ENCODE measurements at places on chromosomes 16 and 17.

GRCh38 chr16:10583269-10583668 lies 2.9 kb upstream of the EMP2 start:
- no peak for DNase-seq

- no peak for DNase-seq
Measured at GRCh38 chr17:75288770-75289114, 491 bp downstream of the SLC25A19 start.

- DNase-seq, result no peak
Measured at GRCh38 chr17:38677819-38678218, 3.1 kb upstream of the EPOP start.

- DNase-seq, result no peak
Measured at GRCh38 chr17:14803826-14804225, 461.3 kb downstream of the PMP22 start.

GRCh38 chr17:3529817-3530741 lies 27.5 kb downstream of the TRPV3 start:
- DNase-seq, result no peak

- no peak for DNase-seq
Measured at GRCh38 chr16:16009401-16009800, 60.0 kb downstream of the ABCC1 start.

DNA sequence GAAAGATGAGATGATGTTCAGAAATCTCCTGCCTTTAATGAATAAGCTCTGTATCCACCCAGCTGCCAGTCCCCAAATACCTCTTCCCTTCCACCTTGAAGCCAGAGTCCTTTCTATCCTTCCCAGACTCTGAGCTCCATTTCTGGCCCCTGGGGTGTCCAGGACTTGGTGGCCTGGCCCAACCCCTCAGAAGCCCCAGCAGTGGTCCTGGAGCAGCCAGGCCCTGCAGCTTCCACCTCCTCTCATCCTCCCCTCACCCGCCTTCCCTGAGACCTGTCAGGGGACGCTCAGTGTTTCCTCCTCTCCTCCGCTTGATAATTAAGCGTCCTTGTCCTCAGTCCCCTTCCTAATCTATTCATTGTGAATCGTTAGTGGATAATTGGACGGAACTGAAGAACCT lies 95.2 kb upstream of the CCL1 start:
- DNase-seq, result no peak

- no peak for DNase-seq
Measured at GRCh38 chr16:17452922-17453321, 17.8 kb downstream of the XYLT1 start.

DNA sequence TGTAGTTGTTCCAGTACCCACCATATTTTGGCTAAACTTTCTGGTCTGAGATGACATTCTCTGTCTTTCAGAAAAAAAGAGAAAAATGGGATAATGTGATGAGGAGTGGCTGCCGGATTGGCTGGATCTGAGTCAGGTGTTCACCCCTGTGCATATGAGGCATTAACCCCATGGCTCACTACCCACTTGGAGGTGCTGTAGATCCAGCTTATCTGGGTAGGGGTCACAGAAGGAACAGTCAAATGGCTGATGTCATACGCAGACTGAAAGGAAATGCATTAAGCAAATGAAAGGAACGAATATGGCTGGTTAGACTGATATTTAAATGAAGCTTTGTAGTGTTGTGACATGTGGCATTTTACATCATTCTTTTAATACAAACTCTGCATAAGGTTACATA lies 17.3 kb downstream of the MAP2K6 start:
- DNase-seq, result no peak

- no peak for DNase-seq
Measured at GRCh38 chr16:19589106-19589505, 33.6 kb downstream of the VPS35L start.

DNA sequence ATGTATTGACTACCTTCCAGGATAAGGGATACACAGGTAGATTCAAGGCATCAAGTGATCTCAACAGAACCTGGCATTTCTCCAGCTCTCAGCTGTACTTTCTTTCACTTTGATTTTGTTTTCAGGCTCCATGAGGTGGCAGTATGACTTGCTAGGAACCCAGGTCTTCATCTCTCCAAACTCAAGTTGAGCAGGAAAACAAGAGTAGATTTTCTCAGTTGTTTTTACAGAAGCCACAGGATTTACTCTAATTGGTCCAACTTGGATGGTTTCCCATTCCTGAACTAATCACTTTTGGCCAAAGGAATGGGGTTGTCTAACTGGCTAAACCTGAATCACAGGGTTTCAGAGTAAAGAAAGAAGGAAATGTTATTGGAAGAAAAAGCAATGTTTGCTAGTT lies 146.6 kb downstream of the TRIM37 start:
- DNase-seq, result no peak

GRCh38 chr17:6532441-6532885 lies 23.9 kb downstream of the PITPNM3 start:
- no peak for DNase-seq

- DNase-seq, result no peak
Measured at GRCh38 chr17:30975042-30975820, 4.4 kb downstream of the RNF135 start.

- no peak for DNase-seq
Measured at GRCh38 chr17:51957786-51958185, 200.7 kb downstream of the CA10 start.

- DNase-seq, result no peak
Measured at GRCh38 chr17:31494259-31495021, 103.0 kb downstream of the RAB11FIP4 start.

- no peak for DNase-seq
Measured at GRCh38 chr17:34375426-34375997, 12.5 kb upstream of the CCL1 start.

- DNase-seq, result no peak
Measured at GRCh38 chr17:49061524-49061943, 64.3 kb downstream of the IGF2BP1 start.

- DNase-seq, result no peak
Measured at GRCh38 chr16:50708373-50709060, 15.1 kb downstream of the NOD2 start.

- no peak for DNase-seq
Measured at GRCh38 chr16:12170103-12171040, 193.8 kb downstream of the SNX29 start.

GRCh38 chr16:30499284-30499683 lies 26.7 kb downstream of the ITGAL start:
- DNase-seq, result no peak

- no peak for DNase-seq
Measured at GRCh38 chr17:28749516-28750177, 5.8 kb downstream of the TRAF4 start.

- no peak for DNase-seq
Measured at GRCh38 chr16:1107141-1107540, 11.1 kb upstream of the C1QTNF8 start.

- no peak for DNase-seq
Measured at GRCh38 chr16:27224271-27224737, 21.0 kb downstream of the KDM8 start.

- DNase-seq, result no peak
Measured at GRCh38 chr17:22570144-22570845, 878.0 kb downstream of the KCNJ18 start.

GRCh38 chr16:26727848-26728247 lies 338.9 kb upstream of the C16orf82 start:
- DNase-seq, result no peak

DNA sequence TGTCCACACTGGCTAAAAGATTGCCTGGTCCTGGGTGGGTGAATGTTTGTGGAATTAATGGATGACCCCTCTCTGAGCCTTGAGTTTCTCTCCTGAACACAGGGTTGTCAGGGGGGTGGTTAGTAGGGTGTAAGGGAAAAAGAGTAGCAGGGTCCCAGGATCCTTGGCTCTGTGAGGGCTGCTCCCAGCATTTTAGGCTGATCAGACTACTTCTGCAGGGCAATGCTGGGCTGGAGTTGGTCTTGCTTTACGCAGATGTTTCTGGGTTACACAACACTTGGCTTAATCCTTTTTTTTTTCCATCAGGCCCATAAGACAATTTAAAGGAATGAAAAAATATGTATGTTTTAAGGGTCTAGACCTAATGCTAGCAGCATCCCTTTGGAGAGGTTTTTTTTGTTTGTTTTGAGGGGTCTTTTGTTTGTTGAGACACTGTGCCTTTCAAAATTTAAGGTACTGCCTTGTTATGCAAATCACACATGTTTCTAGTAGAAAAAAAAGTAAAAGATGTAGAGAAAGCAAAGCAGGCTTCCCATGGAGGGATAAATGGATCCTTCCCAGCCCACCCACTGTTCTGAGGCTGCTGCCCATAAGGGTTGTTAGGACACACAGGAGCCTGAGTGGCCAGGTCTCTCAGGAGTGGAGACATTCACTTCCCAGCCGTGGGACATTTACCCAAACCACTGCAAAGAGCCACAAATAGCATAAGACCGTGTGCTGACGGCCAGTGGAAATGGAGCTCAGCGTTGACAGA lies 225.6 kb upstream of the HSBP1 start:
- no peak for DNase-seq

DNA sequence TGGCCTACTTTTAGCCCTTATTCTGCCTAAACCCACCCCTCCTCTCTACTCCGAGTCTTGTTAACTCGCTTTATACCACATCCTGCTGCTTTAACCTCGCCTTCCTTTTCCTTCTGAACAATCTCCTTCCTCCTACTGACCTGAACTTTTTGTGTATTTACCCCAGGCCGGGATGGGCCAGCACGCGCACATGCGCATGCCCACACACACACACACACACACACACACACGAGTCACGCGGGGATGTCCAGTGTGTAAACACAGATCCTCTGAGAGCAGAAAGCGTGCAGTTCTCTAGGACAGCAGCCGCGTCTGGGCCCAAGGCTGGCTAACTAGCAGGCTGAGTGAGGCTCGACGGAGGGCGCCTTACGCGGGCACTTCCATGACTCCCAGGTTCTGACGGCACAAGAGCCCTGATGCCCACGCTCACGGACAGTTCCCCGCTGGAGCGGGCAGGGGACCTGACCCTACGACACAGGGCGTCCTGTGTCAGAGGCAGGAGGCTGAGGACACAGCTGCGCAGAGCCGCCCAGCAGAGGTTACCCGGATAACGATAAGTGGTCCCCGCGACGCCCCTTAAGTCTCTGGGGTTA lies 610 bp downstream of the PIK3R5 start:
- no peak for DNase-seq

GRCh38 chr16:31108794-31109558 lies 790 bp downstream of the BCKDK start:
- DNase-seq, result no peak

DNA sequence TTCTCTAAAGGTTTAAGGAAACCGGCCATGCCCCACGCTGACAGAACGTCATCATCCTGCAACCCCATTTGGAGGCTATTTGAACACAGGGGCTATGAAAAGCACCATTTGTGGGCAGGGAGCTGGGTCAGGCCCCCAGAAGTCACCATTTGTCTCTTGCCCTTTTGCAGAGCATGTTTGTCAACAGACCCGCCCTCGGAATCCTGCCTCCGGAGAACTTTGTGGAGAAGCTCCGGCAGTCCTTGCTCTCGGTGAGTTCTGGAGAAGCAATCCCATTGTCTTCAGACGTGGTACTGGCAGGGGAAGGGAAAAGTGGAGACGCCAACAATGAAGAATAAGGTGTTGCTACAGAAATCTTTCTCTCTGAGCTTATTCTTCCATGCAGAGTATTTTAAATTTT lies 33.5 kb downstream of the TMEM186 start:
- no peak for DNase-seq

DNA sequence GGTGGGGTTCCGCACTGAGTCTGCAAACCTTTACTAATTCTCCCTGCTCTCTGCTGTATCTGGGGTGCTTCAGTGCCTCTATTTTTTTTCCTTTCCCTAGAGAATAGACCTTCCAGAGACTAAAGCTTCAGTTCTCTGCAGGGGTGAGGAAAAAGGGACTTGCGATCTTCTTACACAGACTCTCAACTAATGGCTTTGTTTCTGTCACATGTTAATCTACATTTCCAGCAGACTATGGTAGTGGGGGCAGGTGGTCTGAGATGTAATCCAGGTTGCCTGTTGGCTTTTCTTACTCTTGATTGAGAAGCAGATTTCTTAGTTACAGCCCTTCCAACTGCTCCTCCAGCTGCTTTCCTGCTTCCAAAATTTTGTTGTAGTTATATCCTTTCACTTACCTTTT lies 229.0 kb upstream of the NLRP1 start:
- no peak for DNase-seq

DNA sequence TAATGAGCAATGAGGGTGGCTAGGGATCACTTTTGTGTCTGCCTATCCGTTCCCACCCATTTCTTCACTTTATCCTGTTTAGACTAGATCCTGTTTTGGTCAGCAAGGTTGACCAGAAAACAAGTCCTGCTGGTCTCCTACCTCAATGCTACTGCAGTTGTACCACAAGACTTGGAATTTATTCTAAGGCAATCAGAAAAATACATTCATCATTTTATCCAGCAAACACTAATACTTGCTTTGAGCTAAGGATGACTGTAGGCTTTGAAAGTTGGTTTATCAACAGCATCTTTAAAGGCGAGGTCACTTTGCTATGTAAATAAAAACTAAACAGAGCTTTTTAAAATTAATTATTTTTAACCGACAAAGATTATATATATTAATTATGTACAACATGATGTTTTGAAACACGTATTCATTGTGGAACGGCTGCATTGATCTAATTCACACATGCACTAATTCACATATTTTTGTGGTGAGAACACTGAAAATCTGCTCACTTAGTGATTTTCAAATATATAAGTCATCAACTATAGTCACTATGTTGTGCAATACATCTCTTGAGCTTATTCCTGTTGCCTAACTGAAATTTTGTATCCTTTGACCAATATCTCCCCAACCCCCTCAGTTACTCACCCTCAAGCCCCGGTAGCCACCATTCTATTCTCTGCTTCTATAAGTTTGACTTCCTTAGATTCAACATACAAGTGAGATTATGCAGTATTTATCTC lies 125.9 kb upstream of the HS3ST3A1 start:
- no peak for DNase-seq

- no peak for DNase-seq
Measured at GRCh38 chr17:36992701-36993100, 43.9 kb downstream of the AATF start.

GRCh38 chr16:3094289-3095027 lies 4.6 kb downstream of the ZSCAN10 start:
- no peak for DNase-seq

DNA sequence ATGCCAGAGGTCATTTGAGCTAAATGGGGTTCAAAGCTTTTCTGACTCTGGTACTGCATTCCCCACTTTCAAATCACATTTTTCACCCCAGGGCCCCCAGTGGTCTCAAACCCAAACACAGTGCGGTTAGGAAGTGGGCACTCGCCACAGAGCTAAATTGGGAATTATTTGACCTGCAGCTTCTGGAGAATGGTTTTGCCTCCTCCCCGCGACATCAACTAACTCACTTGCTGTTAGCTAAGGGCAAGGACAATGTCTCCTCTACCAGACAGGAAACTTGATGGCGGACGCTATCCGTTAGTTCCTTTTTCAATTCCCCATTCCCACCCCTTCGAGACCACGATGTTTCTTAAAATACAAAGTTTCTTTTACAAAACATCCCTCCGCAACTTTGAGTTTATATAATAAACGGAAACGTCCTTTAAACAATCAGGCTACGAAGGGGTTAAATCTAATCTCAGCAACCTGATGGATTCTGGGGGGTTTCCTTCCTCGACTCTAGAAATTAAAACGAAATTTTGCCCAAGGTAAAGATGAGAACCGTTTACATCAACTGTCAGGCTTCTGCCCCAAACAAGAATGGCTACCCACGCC lies 500 bp upstream of the KAT7 start:
- no peak for DNase-seq

GRCh38 chr17:77280304-77281121 lies 139.7 kb downstream of the SEC14L1 start:
- no peak for DNase-seq

- DNase-seq, result no peak
Measured at GRCh38 chr17:27747462-27748359, 52.6 kb downstream of the NOS2 start.
